CD8-positive, alpha-beta memory T cell (primary cell): ENCODE measurements at places on chromosomes 1 and 21. TPM values are rescaled to one million over a fixed set of nuclear protein-coding genes. Genes with fewer than 3 reads are reported as not detected.

DNA sequence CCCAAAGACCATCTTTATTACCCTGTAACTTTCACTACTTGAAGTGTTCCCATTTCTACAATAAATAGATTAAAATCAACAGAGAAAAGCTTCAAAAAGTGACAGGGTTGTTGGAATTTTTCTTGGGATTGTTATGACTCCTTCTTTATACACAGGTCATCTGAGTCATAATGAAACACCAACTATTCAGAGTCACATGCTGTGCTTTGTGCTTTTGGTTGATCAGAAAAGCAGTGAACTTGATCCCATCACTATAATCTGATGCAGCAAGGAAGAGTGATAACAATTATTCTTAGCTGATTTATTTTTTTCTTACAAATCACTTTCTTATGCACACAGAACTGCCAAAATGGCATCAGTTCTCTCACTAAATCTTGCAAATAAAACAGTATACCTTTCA is 422.9 kb downstream of the PTBP2 start:
- DNase-seq, result no peak

The LYST gene
- 79.9 TPM for total RNA-seq

The TSPEAR gene
- not detected for total RNA-seq

GRCh38 chr1:158366783-158367182 is 13.1 kb downstream of the CD1E start:
- DNase-seq, result no peak
